Muscle of leg (tissue), 16 donors: ENCODE measurements at places on chromosomes 12 and 14.
A peak's percentile ranks its signal among the peaks of the same experiment; 100 is the strongest.

DNA sequence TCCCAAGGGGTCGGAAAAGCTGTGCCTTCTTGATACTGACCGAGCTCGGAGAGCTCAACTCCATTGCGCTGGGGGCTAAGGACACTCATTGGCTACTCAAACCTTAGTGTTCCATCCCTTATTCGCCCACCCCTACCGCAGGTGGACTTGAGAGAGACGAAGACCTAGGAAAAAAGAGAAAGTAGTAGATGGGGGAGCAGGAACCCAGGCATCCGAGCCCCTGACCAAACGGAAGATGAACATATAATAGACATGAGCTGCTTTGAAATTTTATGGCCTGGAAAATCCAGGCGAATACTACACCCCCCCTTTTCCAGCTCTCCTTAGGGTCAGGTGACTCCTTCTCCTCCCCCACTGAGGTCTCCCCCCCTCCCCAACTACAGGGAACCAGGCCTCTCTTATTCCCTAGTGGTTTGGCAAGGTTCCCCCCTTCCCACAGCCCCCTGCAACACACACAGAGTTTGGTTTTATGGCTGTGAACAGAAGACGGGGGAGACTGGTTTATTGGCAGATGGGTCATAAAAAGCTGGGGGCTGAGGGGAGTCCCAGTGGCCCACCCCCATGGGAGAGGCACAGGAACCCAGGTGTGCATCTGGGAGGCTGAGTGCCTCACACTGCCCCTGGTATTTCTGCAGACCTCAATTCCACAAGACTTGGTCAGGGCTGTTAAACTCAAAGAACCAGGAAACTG, 1.6 kb downstream of the GDF11 start:
- DNase-seq: no peak

GRCh38 chr12:20188930-20189653, 179.2 kb upstream of the PDE3A start:
- peak; percentile 48 for DNase-seq

DNA sequence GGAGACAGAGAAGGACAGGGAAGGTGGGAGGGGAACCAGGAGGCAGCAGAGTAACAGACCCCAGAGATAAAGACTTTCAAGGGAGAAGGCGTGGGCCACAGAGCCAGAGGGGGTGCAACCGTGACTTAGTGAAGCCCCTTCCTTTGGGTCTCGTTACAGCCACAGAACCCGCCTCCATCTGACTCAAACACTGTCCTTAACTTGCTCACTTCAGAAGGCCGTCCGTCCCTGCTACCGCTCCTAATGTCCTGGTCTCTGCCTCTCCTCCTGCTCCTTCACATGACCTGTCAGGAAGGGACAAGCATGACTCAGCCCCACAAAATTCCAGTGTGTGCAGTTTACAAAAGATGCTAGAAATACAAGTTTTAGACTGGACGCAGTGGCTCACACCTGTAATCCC, 18.0 kb downstream of the RIMBP2 start:
- DNase-seq: no peak

DNA sequence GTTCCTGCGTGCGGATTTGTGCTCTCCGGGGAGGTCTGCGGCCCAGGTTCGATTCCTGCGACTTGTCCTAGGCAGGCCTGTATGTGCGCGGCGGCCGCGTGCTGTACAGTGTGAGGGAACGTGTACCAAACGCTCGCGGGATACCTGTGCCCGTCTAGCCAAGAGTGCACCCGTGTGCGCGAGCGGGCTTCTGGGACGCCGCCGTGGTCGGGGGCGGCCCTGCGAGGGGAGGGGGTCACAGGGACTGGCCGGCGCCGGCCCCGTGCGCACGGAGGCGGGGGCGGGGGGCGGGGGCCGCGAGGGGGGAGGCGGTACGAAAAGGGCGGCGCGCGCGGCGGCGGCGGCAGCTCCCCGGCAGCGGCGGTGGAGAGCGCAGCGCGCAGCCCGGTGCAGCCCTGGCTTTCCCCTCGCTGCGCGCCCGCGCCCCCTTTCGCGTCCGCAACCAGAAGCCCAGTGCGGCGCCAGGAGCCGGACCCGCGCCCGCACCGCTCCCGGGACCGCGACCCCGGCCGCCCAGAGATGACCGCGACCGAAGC, at the start of gene DLK1:
DLK1 (plus strand) TSS at position 343 of the 536 bp plus-strand sequence; CDS start at position 520, 177 bp downstream.
- peak; percentile 70 for DNase-seq

DNA sequence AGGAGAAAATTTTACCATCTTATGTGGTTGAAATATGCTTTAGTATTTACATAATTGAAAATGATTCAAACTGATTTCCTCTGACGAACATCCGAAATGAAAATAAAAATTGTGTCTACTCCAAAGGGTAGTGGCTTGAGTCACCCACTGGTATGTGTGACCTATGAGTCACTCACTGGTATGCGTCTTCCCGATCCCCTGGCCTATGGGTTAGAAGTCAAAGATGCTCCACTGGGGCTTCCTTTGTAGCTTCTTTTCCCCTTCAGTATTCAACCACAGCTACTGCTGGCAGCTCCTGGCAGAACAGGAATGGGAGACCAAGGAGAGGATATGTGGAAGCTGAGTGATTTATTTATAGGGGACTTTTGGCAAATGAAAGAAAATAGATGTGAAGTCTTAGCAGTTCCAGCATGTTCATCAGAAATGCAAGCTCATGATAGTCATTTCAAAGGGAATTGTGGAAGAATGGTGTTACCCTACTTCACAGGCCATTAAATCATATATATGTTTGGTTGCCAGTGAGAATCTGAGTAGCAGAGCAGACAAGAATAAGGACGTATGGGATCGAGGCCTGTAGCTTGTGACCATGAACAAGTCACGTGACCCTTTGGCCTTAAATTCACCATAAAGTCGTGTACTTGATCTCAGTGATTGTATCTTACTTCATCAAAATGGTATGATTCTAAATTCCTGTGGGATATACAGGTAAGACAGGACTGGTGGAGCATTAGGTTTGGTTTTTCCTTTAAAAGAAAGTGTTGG, 108.3 kb downstream of the CRADD start:
- DNase-seq: no peak

- DNase-seq: peak; percentile 87
These were observed 186.6 kb upstream of the EEA1 start for GRCh38 chr12:93115646-93116045.
